ENCODE measurements at places on chromosomes 16 and 17. TPM values are rescaled to one million over a fixed set of nuclear protein-coding genes. Genes with fewer than 3 reads are reported as not detected.

DNA sequence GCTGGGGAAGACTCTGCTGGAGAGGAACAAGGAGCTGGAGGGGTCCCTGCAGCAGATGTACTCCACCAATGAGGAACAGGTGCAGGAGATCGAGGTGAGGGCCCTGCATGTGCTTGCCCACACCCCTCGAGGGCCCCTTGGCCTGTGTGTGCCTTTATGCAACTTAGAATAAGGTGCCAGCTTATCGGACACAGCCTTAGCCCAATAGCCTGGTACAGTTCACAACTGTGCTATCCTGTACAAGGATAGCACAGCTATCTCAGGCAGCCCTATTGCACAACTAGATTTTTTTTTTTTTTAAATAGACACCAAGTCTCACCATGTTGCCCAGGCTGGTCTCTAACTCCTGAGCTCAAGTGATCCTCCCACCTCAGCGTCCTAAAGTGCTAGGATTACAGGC lies 12.1 kb downstream of the CDR2L start:
- no peak for DNase-seq

- DNase-seq, result no peak
Measured at GRCh38 chr17:38421171-38421841, 7.0 kb upstream of the ARHGAP23 start.

GRCh38 chr17:55266958-55267688 lies 2.4 kb downstream of the HLF start:
- no peak for DNase-seq

GRCh38 chr17:46922804-46923635 lies at the start of gene GOSR2:
Gene GOSR2 (plus strand): TSS chr17:46923160. CDS start chr17:46923193, 33 bp downstream.
- DNase-seq, result peak; percentile 89

DNA sequence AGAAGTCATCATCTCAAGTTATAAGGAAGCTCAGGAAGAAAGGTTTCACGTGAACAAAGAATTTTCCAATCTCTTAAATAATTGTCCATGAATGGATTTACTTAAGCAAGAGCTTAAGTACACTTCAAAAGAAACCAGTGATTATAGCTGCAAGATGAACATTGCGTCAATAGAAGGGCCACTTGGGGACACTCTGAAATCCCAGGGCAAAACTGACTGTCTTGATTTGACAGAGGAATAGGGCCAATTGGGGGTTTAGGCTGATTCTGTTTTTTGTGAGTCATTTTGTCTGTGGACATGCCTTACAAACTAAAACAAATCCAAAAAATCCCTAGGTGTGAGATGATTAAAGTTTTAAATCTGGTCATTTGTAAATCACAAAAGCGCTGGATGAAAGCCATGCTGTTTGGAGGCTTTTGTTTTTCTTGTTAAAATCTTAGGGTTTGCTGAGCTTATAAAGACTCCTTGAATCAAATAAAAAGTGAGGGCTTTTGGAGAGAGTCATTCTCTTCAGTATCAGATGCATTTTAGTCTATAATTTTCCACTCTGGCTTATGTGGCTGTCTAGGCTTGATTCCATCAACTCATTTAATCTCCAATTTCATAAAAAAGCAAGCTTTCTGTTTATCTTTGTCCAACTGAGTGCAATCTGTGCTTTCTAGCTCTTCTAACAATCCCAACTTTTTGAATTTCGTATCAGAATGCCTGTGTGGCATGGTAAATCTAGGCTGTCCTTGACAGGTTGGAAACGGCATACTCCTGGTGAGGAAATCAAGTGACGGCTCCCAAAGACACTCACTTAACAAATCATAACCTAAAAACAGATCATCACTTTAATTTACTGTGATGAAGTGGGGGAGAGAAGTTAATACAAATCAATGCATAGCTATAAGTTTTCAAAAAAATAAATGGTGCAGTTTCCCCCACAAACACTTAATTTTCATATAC lies 98.2 kb upstream of the SOX9 start:
- DNase-seq, result no peak

Gene CHST4
- total RNA-seq, result not detected

Gene CSH1
- total RNA-seq, result not detected
